ENCODE measurements at places on chromosomes 6 and 20. TPM values are rescaled to one million over a fixed set of nuclear protein-coding genes. Genes with fewer than 3 reads are reported as not detected.

The PGK2 gene
- total RNA-seq: not detected

The COL20A1 gene
- total RNA-seq: not detected

The IL17A gene
- not detected for total RNA-seq

The WFDC6 gene
- not detected for total RNA-seq

The CST2 gene
- not detected for total RNA-seq

The SNAP91 gene
- total RNA-seq: not detected

The OR12D1 gene
- not detected for total RNA-seq

GRCh38 chr6:15073883-15074465 lies 171.9 kb upstream of the JARID2 start:
- no peak for DNase-seq

- DNase-seq: no peak
Measured at GRCh38 chr20:38631155-38632022, 29.8 kb downstream of the ARHGAP40 start.

- DNase-seq: peak; percentile 78
Measured at GRCh38 chr20:35269055-35269781, 8.7 kb downstream of the MMP24OS start.

DNA sequence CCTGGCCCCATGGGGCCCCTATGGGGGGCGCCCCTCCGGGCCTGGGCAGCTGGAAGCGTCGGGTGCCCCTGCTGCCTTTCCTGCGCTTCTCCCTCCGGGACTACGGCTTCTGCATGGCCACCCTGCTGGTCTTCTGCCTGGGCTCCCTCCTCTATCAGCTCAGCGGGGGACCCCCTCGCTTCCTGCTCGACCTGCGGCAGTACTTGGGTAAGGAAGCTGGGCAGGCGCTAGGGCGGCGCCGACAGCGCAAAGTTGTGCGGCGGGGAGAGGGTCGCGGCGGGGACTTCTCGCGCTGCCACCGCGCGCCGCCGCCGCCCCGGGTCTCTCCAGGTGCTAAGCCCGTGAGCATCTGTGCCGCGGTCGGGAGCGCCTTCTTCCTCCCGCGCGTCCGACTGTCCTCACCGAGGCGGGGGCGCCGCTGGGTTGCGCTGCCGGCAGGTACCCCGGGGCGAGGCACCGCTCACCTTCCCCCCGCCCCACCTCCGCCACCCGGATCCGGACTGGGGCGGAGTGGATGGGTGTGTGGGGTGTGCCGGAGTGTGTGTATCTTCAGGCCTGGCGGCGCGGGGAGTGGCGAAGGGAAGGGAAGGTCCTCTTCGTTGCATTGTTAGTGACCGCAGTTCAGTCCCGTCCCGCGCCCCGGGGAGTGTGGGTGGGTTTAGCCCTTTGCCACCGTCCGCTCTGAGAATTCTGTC lies 788 bp downstream of the UST start:
- no peak for DNase-seq

- no peak for DNase-seq
Measured at GRCh38 chr6:81743649-81744048, 8.8 kb downstream of the TENT5A start.

DNA sequence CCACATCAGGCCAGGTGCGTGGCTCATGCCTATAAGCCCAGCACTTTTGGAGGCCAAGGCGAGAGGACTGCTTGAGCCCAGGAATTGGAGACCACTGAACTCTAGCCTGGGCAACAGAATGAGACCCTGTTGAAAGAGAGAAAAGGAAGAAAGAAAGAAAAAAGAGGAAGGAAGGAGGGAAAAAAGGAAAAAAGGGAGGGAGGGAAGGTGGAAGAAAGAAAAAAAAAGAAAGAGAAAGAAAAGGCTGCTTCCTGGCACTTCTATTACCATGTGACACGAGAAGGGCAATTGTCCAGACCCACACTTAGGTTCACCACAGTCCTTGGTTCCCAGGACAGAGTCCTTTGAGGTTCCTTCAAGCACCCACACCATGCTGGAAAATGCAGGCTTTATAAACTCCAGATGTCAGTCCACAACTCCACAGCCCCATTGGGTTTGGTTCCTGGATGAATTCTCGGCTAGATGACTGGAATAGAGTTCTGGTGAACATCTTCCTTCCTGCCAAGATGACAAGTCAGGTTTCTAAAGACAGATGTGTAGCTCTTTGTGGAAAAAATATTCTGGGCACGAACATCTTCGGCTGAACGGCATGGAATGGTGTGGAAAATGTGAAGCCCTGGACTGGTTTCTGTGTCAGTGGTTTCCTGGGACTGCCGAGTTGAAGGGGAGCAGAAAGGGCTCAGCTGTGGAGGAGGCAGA lies 32.5 kb downstream of the NT5E start:
- no peak for DNase-seq

DNA sequence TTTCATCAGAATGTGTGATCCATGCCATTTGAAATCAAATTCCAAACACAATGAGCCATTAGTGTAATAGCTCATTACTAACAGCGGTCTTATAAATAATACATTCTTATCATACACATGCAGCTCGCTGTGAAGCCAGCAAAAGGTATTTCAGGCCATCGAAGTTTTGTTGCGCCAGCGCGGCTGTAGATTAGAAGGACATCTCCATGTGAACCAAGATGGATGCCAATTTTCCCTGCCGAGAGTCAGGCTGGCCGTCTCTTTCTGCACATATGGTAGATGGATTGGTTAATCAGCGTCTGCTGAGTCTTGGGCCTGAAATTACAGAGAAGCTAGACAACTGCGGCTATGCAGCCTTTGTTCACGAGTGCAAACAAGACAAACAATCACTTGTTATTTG lies 44.1 kb downstream of the CFAP61 start:
- no peak for DNase-seq

GRCh38 chr20:46898423-46898822 lies 3.8 kb downstream of the EYA2 start:
- DNase-seq: no peak

DNA sequence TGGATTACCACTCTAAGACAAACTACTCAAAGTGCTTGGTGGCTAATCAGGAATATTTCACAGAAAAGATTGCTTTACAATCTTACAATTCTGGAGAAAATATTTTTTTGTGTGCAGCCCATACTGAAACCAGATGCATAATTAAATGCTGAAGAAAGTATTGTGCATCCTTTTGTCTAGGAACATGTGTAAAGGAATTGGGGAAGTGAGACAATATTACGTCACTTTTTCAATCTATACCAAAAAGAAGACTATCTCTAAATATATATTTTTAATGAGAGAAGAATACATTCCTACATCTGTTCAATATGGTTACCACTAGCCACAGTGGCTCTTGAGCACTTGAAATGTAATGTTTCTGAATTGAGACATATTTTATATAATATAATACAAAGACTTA lies 992.5 kb upstream of the ADGRB3 start:
- no peak for DNase-seq

Measured in left lobe of liver (tissue), 2 donors.